ENCODE measurements at places on chromosomes 5 and 9. TPM values are rescaled to one million over a fixed set of nuclear protein-coding genes. Genes with fewer than 3 reads are reported as not detected.

OR1L4 gene
- total RNA-seq: not detected

PCA3 gene
- not detected for total RNA-seq

DNA sequence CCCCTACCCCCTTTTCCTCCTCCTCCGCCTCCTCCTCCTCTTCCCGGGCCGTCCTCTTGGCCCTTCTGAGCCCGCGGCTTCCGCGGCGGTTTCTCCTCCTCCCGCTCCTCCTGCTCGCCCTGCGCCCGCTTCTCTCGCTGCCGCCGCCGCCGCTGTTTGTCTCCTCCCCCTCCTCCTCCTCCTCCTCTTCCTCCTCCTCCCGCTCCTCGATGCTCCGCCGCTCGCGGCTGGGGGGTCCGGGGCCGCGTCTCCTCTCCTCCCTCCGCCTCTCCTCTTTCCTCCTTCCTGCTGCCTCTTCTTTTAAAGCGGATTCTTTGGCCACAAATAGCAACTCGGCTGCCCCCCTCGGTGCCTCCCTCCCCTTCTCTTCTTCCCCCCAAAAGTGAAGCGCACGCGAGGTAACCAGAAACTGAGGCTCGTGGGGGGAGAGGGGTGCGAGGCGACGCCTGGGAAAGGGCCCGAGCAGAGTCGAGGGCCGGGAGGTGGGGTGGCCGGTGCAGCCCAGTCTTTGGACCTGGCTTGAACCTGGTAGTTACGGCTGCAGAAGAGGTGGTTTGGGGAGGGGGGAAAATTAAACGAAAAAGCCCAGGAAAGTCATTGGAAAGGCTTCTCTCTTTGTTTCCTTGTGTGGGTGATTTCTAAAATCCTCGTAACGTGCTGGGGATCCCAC is 1058.5 kb upstream of the DMAC1 start:
- no peak for DNase-seq

PCDHGB6 gene
- not detected for total RNA-seq

DNA sequence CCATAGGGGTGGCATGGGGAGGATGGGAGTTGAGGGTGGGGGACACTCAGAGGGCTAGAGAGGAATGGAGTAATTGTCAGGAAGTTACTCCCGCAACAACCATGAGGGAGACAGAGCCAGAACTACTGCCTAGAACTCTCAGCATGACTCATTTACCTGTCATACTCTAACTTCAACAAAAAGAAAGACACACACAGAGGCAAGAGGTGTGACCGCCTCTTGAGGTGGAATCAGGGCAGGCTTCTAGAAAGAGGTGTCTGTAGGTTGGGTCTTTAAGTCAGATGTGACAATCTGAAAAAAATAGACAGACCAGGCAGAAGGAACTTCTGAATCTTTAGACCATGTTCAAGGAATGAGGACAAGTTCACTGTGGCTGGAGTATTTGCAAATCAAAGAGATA is 73.4 kb downstream of the GABBR2 start:
- no peak for DNase-seq

DNA sequence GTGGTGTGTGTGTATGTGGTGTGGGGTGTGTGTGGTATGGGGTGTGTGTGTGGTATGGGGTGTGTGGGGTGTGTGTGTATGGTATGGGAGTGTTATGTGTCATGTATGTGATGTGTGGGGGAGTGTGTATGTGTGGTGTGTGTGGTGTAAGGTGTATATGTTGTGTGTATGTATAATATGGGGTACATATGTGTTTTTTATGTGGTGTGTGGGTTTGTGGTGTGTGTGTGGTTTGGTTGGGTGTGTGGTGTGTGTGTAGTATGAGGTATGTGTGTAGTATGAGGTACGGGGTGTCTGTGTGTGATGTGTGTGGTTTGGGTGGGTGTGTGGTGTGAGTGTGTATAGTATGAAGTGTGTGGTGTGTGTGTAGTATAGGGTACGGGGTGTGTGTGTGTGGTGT is 11.4 kb downstream of the ECSCR start:
- DNase-seq: no peak

- no peak for DNase-seq
Observed at GRCh38 chr9:123089790-123090189, 56.3 kb downstream of the GPR21 start.

IL7R gene
- 310 TPM for total RNA-seq

RMND5B gene
- 12.6 TPM for total RNA-seq

SPATA31A3 gene
- not detected for total RNA-seq

EMB gene
- 122 TPM for total RNA-seq

PCDHB15 gene
- not detected for total RNA-seq

- no peak for DNase-seq
Observed at GRCh38 chr9:121638399-121638798, 13.0 kb upstream of the DAB2IP start.

GRCh38 chr5:72018143-72018803 is 89.0 kb upstream of the MAP1B start:
- peak; percentile 56 for DNase-seq

PCDHB2 gene
- total RNA-seq: not detected

PAEP gene
- not detected for total RNA-seq

DNA sequence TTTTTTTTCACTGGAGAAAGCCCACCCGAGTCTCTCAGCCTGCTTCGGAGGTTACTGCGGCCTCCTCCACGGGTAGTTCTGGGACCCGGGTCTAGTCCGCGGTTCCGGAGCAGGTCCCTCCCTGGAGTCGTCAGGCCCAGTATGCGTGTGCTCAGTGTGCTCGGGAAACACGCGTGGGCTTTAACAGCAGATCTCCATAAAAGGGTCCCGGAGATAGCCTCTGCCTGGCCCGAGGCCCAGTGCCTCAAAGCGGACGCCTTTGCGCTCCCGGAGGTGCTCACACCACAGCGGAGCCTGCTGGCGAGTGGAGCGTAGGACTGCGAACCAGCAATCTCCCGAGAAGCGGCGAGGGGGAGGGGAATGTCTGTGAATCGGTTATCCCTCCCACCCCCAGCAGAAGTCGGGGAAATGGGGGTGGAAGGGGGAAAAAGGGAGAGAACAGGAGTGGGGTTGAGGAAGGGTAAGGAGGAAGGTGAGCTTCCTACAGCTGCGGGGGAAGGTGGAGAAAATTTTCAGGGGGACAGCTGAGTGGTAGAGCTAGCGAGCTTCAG is 28.7 kb downstream of the CDKN2A start:
- peak; percentile 53 for DNase-seq

PCAT7 gene
- not detected for total RNA-seq

DNA sequence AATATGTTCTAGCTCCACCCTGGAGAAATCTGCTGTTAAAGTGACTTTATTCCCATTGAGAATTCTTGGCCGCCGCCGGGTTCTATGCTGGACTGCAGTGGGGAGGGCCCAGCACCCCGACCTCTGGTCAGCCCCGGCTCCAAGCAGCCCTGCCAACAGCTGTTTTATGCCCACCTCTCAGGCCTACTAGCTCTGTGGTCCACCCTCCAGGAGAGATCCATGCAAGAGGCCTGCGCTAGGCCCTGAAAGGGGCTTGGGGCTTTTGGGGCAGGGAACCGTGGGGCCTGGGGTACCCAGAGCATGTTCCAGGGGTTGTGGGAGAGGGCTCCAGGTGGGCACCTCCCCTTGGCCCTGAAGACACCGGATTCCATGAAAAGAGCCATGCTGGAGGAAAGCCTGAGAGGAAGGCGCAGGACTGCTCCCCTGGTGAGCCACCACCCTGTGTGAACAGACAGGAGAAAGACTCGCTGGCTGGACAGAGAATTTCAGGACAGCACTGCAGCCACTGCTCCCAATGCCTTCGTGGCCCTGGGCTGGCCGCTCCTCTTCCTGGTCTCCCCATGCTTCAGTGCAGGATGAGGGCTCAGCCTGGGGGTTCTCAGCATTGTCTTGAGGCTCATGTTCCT is 44.6 kb upstream of the RUFY1 start:
- DNase-seq: no peak

- no peak for DNase-seq
Observed at GRCh38 chr5:21212026-21212425, 1224.0 kb upstream of the CDH18 start.

PCDHB13 gene
- not detected for total RNA-seq

GRCh38 chr9:567747-568305 is 273.7 kb upstream of the DMRT1 start:
- DNase-seq: no peak

- no peak for DNase-seq
Observed at GRCh38 chr5:142063376-142063775, 45.2 kb upstream of the NDFIP1 start.

GRCh38 chr5:126538579-126538978 is 56.4 kb downstream of the ALDH7A1 start:
- DNase-seq: no peak

GRCh38 chr9:80204054-80204453 is 632.3 kb downstream of the TLE4 start:
- DNase-seq: no peak

GRCh38 chr5:68454172-68454571 is 238.6 kb downstream of the PIK3R1 start:
- DNase-seq: no peak

- no peak for DNase-seq
Observed at GRCh38 chr5:172438319-172438668, 16.0 kb downstream of the SH3PXD2B start.

DNA sequence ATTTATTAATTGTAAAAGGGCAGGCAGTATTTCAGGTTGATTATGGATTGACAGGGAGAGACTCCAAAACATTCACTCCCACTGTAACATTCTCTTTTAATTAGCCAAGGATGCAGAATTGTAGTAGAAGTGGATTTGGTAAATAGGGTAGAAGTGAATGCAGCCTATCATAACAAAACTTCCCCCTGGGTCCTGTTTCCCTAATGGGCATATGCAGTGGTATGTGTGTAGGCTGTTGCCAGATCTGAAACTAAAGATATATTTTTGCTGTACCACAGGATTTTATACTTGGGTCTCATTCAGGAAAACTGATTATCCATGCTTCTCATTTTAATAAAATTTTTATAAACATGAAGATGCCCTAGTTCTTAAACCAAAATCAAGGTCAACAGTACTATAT is 351.2 kb downstream of the KDM4C start:
- DNase-seq: no peak

DNA sequence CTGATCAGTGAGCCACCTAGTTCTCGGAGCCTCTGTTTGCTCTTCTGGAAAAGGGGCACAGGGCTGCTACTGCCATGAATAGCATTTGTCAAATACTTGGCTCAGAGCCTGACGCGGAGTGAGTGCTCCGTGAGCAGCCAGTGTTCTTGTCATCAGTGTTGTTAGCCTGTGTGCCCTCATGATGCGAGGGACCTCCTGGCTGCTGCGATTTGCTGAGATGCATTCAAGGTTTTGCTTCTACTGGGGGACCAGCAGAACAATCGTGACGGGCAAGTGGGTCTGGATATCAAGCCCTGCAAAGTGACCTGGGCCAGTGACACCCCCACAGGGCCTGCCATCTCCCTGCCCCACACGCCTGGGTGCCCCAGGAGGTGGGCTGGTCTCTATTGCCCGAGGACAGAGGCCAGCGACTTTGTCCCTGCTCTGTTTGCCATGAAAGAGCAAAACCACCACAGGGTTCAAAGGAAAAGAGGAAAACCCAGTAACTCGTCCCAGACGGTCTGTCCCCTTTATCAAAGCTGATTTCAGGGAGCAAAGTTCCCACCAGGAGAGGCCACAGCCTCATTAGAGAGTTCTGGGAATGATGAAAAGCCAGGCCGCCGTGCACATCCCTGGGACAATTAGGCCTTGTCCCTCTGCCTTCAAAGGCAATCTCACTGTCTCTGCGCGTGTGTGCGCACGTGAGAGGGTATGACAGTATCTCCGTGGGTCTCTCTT is 86.5 kb upstream of the LMX1B start:
- no peak for DNase-seq

PTAR1 gene
- total RNA-seq: 59.8 TPM

DNA sequence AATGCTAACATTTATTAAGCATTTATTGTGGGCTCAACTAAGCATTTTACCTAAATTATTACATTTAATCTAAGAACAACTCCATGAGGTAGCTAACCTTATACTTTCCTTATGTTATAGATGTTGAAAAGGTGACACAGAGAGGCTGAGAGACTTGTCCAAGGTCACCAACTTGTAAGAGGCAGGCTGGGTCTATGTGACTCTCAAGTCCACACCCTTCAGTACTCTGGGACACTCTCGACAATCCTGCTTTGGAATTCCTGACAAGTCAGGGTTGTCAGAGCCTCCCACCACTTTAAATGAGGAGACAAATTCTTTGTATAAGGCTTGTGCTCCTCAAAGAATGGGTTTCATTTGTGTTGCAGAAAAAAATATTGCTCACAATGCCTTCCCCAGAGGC is 67.2 kb downstream of the NRG2 start:
- DNase-seq: no peak

DNA sequence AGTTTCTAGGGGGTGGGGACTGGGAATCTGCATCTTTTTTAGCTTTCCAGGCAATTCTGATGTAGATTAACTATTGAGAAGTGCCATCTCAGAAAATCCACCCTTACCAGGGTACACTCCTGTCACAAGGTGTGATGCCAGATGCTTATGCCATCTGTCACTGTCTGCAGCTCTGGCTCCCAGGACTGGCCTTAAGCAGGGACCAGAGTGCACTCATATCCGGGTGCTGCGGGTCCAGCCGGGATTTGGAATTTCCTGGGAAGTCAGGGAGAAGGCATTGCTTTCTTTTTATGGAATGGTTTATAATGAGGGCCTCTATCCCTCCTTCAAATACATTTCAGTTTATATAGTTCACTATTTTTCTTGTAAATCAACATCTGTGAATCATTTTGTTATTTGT is 92.6 kb downstream of the TMEM174 start:
- DNase-seq: no peak

- no peak for DNase-seq
Observed at GRCh38 chr5:76165711-76166374, 82.7 kb downstream of the SV2C start.

DNA sequence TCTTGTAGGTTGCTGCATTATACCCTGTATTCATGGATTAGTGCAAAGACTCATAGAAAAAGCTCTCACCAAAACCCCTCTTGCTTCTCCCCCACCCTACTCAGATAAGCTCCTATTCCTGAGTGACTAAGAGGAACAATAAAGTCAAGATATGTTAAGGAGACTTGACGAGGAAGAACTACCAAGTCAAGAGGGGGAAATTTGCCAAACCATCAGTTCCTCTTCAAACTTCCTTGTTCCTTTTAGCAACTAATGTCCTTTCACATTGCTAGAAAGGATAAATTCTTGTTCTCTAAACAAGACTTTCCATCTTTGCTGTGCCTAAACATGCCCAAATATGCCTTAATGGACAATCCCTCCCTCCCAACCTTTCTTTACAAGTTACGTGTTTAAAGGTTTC is 27.0 kb downstream of the CNOT8 start:
- no peak for DNase-seq

BTNL8 gene
- not detected for total RNA-seq

- DNase-seq: no peak
Observed at GRCh38 chr5:114789773-114790402, 379.8 kb downstream of the TRIM36 start.

- DNase-seq: no peak
Observed at GRCh38 chr5:141634720-141635119, 1.9 kb downstream of the HDAC3 start.
